Tongue (tissue), 3 donors: ENCODE measurements at places on chromosomes 16 and 17. TPM values are rescaled to one million over a fixed set of nuclear protein-coding genes. Genes with fewer than 3 reads are reported as not detected.

- no peak for DNase-seq
Measured at GRCh38 chr16:85755929-85756768, 5.3 kb upstream of the C16orf74 start.

- DNase-seq: peak; percentile 37
Measured at GRCh38 chr16:16067127-16067526, 117.7 kb downstream of the ABCC1 start.

TP53TG3C gene
- not detected for total RNA-seq

HERPUD1 gene
- 117 TPM for total RNA-seq

NTHL1 gene
- total RNA-seq: 28.7 TPM

CIITA gene
- 7.2 TPM for total RNA-seq
